Glomerular endothelial cell (primary cell): ENCODE measurements at places on chromosomes 1 and 21. TPM values are rescaled to one million over a fixed set of nuclear protein-coding genes. Genes with fewer than 3 reads are reported as not detected.

- DNase-seq, result no peak
Measured at GRCh38 chr1:229101011-229101871, 169.7 kb upstream of the RAB4A start.

DNA sequence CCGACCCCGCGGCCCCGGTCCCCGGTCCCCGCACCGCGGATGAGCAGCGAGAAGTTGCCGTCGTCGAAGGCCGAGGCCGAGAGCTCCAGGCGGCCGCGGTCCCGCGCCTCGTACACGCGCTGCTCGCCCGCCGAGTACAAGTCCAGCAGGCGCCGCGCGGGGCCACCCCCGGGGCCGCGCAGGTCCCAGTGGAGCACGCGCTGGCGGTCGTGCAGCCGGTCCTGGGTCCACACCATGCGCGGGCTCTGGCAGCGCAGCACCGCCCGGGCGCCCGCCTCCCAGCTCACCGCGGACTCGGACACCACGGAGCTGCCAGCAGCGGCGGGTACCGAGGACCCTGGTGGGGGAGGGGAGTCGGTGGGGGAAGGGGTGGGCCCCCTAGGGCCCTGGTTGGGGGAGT lies 2.9 kb downstream of the MXRA8 start:
- no peak for DNase-seq

The TMPRSS3 gene
- total RNA-seq, result not detected in 2 replicates

The B3GALT2 gene
- 0.78 and 1.1 TPM in 2 replicates for total RNA-seq

The ESPN gene
- total RNA-seq, result 0.15 and 1.1 TPM in 2 replicates

The NTRK1 gene
- total RNA-seq, result 0.41 TPM in 1 of 2 replicates, not detected in the other

- no peak for DNase-seq
Measured at GRCh38 chr1:66250478-66250877, 283.5 kb upstream of the SGIP1 start.

GRCh38 chr1:209432443-209432825 lies 151.1 kb upstream of the CAMK1G start:
- DNase-seq, result no peak

The SDF4 gene
- total RNA-seq, result 272 and 308 TPM in 2 replicates

DNA sequence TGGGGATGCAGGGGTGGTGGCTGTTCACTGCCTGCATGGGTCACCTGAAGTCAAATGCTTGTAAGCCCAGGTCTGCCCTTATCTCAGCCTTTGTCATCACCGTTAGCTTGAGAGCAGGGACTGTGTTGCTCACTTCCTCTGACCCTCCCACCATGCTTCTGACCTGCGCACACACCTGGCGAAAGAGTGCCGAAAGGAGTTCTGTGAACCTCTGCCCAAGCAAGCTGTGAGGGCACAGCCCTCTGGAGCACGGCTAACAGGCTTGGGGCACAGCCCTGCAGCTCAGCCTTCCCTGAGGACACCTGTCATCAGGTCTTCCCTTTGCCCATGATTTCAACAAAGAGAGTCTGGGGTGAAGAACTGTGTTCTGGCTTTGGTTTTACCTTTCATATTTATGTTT lies 93.8 kb downstream of the SUSD4 start:
- DNase-seq, result no peak

GRCh38 chr1:41341365-41341683 lies 19.9 kb upstream of the FOXO6 start:
- no peak for DNase-seq

- DNase-seq, result no peak
Measured at GRCh38 chr1:17903386-17903785, 148.3 kb downstream of the ACTL8 start.

- DNase-seq, result no peak
Measured at GRCh38 chr21:35005077-35005476, 44.0 kb downstream of the RUNX1 start.

- DNase-seq, result no peak
Measured at GRCh38 chr21:45004059-45004422, 64.2 kb downstream of the SLX9 start.

The PTAFR gene
- not detected in 2 replicates for total RNA-seq

GRCh38 chr1:169086603-169087455 lies 19.7 kb upstream of the ATP1B1 start:
- DNase-seq, result no peak

DNA sequence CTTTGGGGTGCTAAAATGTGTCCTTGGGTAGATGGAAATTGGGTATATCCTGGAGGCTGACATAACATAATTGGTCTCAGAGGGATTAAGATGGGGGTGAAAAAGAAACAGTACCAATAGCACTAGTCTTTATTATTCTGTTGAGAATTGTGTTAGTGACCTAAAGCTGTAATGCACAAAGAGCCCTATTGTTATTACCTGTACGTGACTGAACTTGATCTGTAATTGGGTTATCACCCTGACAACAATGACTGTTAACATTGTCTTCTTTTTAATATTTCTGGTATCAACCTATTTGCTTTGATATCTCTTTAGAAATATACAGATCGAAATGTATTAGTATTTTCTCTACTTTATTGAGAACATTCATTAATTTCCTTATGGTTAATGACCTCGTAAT lies 147.6 kb downstream of the NEK7 start:
- DNase-seq, result no peak

DNA sequence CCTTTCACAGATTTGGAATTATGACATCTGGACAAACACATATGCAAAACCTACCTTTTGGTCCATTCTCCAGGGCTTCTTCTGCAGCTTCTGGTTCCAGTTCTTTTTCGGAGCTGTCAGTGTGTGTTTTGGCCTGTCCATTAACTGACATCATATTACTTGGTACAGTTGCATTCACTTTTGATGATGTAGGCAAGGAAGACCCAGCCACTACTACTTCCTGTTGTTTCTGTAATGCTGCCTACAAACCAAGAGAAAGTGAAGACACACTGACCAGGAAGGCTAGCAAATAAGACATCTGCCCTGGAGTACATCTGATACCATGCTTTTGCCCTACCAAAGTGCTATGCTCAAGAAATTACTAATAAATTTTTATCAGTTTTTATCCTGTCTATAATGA lies 31.9 kb downstream of the ACBD3 start:
- DNase-seq, result no peak

The NID1 gene
- total RNA-seq, result 195 and 321 TPM in 2 replicates

DNA sequence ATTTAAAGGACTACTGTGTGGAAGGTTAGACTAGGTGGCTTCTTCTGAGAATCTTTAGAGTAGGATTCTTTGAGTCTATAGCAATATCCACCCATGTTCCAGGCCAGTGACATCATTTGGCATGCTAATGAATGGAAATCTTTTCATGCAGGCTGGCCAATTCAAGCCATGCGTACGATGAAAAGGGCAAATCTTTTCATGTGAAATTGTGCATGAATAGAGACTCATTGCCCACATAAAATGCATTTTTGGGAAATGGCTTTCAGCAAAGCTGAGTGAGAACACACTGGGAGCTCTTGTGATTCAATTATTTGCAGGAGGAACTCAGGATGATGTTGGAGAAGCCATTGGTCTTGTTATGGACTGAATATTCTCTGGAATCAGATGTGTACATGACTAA lies 324.9 kb upstream of the DAB1 start:
- no peak for DNase-seq

- no peak for DNase-seq
Measured at GRCh38 chr1:85189120-85189519, 11.7 kb downstream of the SYDE2 start.

GRCh38 chr1:110176299-110176956 lies 26.1 kb downstream of the SLC6A17 start:
- no peak for DNase-seq

The KRTAP19-4 gene
- total RNA-seq, result not detected in 2 replicates

DNA sequence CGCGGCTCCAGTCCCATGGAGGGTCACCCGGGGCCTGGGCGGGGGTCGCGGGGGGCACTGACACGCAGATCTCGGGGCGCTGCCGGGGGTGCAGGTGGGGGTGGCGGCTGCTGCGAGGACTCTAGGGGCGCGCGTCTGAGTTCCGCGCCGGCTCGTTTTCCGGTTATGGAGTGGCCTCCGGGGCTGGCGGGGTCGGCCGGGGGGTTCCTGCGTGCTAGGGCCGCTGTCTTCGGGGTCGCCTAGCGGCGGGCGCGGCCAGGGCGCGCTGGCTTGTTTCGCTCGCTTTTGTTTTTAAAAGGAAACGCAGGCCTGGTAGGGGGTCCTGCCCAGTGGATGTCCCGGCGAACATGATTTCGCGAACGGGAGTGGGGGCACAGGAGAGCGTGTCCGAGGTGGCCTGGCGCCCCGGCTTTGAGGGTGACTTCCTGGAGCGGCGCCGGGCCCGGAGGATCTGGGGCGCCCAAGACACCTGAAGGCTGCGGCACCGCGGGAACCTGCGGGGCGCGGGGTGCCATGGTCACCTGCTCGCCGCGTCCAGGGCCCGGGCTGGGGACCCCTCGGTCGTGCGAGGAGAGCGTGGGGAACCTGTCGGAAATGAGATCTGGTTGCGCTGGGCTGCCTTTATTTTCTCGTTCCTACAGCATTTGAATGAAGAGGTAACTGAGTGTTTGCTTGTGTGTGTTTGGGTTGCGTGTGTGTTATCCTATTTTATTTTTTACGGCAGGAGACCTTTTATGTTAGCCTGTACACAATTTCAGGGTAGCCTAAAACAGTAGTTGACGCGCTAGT lies 618 bp downstream of the ETS2 start:
- DNase-seq, result no peak

The ITLN2 gene
- total RNA-seq, result not detected in 2 replicates

- DNase-seq, result no peak
Measured at GRCh38 chr1:33454646-33455282, 17.7 kb upstream of the ZSCAN20 start.
